NCI-H446 (cell line): ENCODE measurements at places on chromosomes 6 and 20.

DNA sequence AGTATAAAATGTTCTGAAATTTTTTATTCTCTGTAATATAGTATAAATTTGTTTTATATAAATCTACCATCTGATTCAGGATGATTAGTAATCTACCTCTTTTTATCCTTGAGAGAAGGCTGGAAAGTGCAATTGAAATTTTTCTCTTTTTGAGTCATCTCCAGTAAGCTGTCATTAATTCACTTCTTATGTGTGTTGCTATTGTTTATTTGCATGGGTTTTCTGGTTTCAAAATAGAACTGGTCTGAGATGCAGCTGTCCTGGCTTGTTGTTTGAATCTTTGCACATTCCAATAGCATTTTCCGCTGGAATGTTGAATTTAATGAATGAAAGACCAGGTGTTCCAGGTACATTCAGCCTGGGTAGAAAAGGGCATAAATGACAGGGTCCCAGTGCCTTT is 24.3 kb upstream of the TAB2 start:
- DNase-seq = no peak

GRCh38 chr6:73860303-73860702 is 164.3 kb downstream of the CD109 start:
- DNase-seq = no peak

GRCh38 chr20:45206725-45207124 is at the start of gene SEMG1:
TSS of gene SEMG1 (plus strand) at chr20:45207033. CDS start at chr20:45207054, 21 bp downstream.
- no peak for DNase-seq

GRCh38 chr20:1118336-1119127 is at the start of gene PSMF1:
TSS of gene PSMF1 (plus strand) at chr20:1118602. CDS start at chr20:1118774, 172 bp downstream.
- DNase-seq = peak; percentile 91

DNA sequence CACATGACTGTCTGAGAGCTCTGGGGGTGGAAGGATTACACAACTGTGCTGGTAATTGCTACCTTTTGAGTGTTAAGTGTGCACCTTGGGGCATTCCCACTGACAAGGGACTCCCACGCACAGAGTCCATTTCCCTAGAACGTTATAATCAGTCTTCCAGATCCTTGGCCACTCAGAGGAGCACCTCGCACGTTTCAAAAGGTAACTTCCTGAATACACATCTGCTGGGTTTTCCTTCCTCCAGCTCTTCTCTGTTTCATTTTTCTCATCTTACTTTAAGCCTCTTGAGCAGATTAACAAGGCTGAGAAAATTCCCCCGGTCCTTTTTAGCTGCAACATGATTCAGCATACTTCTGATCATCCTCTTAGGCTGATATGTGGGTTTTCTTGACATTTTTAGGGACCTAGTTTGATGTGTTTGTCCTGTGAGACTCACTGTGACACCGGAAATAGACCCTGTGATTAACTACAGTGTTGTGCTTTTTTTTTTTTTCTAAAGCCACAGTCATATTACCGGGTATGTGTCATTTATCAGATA is 98.4 kb upstream of the DUSP22 start:
- no peak for DNase-seq

DNA sequence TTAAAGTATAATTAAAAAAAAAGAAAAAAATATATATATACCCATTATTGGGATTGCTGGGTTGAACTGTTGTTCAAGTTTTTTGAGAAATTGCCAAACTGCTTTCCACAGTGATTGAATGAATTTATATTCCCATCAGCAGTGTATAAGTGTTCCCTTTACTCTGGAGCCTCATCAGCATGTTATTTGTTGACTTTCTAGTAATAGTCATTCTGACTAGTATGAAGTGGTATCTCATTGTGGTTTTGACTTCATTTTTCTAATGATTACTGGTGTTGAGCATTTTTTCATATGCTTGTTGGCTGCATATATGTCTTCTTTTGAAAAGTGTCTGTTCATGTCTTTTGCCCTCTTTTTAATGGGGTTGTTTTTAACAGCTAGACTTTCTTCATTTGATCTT is 1260.8 kb upstream of the GJE1 start:
- DNase-seq = no peak

GRCh38 chr6:146297815-146298214 is 245.8 kb upstream of the RAB32 start:
- DNase-seq = no peak

DNA sequence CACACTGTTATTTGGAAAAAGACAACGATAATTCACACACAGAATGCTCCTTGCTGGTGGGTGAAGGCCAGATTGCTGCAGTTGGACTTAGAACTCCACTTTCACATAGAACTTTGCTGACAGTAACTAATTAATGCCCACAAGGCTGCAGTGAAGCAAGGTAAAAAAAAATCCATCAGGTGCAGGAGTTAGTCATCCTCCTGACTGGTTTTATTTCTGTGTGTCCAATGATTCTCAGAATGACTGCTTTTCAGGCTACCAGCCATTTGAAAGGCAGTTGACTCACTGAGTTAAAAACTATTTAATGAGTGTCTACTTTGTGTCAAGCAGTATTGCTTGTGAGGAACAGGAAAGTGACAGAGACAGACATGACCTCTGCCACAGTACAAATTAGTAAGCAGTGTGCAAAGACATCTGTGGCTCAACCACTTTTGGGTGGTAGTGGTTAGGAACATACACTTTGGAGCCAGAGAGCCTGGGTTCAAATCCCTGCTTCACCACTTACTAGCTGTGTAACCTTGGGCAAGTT is 41.9 kb downstream of the ELOVL5 start:
- DNase-seq = no peak

- DNase-seq = no peak
Observed at GRCh38 chr20:62055106-62055861, 10.4 kb downstream of the TAF4 start.

DNA sequence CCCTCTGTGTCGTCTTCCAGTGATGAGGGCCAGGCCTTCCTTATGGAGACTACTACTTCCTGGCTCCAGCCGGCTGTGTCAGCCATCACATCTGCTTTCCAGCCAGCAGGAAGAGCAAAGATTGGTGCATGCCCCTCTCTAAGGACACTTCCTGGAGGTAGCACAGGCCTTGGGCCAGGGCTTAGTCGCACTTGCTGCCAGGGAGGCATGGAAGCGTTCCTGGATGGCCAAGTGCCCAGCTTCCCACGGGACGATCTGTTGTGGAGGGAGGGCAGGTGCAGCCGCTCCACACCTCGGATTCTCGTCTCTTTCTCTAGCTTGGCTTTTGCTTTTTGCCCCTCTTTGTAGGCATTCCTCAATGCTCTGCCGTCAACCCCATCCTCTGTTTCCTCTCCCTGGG is 11.9 kb downstream of the ERMARD start:
- DNase-seq = no peak
